G401 (cell line): ENCODE measurements at places on chromosomes 3 and 15.
A peak's percentile ranks its signal among the peaks of the same experiment; 100 is the strongest.

- DNase-seq, result no peak
Observed at GRCh38 chr3:72636969-72637597, 211.2 kb downstream of the SHQ1 start.

DNA sequence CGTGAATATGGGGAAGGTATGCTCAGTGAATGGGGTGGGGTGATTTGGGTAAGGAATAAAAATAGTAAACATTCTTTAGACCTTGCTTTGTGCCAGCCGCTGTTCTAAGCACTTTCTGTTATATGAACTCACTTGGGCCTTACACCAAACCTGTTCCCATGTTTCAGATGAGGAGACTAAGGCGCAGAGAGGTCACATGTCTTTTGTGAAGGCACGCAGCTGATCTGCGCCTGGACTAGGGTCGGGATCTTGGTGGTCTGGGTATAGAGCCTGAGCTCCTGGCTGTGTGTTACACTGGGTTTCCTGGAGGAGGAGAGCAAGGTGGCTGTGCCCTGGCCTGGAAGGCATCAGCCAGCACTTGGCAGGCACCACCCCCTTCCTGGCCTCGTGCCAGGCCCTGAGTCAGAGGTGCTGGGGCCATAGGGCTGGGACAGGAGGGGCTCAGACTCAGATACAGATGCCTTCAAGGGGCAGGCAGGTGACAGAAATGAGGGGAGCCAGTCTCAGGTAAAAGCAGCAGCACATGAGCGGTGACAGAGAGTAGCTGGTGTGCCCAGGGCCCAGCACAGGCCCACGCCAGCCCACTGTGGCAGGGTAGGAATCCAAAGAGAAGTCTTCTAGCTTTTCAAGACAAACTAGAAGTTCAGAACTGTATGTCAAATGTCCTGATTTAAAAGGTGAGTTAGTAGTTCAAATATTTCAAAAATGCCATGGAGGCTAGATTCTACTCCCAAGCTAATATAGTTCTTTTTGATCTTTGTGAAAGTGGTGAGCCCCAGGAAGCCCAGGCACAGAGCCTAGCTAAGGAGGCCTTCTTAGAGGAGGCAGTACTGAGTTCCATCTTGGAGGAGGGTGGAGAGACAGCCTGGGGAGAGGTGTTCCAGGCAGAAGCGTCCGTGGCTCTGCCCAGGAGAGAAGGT lies 83.1 kb downstream of the DNAJB8 start:
- peak; percentile 62 for DNase-seq

DNA sequence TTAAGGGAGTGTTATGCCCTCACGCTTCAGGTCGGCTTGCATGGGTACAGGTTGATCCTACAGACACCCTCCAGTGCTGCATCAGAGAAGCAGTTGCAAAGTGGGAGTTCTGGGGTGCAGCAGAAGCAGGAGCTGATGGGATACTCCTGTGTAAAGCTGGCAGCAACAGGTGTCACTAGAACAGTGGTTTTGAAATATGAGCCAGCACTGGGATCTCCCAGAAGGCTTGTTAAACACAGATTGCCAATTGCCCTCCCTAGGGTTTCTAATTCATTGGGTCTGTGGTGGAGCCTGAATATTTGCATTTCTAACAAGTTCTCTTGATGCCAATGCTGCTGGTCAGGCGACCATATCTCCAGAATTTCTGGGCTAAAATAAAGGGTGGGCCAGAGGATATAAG lies 350.4 kb downstream of the CLSTN2 start:
- DNase-seq, result no peak

DNA sequence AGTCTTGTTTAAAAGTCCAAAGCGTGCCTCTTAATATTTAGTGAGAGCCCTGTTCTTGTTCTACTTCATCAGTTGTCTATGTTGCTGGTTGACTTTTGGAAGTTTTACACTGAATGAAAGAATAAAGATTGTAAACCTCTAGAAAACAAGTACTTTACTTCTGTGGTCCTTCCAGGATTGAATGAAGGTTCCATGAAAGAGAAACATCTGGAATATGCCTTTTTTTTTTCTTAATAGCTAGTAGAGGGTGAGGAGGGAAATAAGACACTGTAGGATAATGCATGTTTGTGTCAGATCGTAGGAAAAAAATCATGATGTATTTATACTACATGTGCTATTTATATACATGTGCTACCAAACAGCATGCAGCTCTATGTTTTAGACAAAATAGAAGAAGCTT lies 203.0 kb downstream of the GHSR start:
- DNase-seq, result no peak

DNA sequence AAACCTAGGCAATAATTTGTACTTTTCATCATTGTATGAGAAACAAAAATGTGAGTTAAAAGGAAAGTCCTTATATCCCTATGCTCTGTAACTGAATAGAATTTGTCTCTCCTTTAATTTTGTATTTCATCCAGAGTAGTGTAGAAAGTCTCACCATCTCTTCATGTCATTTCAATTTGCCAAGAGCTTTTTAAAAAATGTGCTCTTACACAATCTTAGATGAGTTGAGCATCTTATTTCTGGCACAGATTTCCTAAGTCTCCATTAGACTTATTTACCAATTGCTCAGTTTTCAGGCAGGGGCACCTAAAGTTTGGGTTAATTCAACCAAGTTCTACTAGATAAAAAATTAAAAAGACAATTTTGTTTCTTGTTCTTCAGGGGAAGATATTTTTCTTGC lies 201.5 kb upstream of the RBMS3 start:
- no peak for DNase-seq

DNA sequence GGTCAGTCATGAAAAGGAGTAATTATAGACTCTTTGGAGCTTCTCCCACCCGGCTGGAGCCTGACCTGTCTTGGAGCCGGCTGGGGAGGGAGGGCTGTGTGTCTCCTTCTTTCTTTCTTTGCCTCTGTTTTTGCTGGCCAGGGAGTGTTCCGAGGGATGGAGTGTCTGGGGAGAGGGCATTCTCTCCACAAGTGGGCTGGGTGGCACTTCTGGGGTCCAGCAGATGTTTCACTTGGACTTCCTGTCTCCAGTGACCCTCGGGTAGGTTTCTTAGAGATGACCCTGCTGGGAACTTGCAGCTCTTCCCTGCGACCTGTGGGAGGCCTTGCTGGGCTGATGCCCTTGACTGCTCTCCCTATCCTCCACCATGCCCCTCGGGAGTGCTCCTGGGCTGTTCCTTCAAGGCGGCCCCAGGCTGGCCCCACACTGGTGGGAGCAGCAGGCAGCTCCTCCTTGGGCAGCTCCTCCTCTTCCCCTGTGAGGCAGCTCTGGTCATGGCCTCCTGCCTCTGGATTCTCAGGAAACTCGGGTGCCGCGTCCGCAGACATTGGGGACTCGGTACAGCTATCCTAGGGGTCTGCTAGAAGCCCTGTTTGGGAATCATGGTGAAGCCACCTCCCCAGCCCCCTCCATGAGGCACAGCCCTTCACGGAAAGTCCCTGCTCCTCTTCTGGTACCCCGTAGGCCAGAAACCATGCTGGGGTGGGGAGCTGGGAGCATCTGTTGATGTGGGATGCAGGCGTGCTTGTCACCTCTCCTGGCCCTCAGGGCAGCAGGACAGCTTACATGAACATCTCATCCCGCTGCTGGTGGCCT lies 44.9 kb downstream of the APBA2 start:
- no peak for DNase-seq

GRCh38 chr3:125624341-125624740 lies 29.0 kb upstream of the OSBPL11 start:
- no peak for DNase-seq

DNA sequence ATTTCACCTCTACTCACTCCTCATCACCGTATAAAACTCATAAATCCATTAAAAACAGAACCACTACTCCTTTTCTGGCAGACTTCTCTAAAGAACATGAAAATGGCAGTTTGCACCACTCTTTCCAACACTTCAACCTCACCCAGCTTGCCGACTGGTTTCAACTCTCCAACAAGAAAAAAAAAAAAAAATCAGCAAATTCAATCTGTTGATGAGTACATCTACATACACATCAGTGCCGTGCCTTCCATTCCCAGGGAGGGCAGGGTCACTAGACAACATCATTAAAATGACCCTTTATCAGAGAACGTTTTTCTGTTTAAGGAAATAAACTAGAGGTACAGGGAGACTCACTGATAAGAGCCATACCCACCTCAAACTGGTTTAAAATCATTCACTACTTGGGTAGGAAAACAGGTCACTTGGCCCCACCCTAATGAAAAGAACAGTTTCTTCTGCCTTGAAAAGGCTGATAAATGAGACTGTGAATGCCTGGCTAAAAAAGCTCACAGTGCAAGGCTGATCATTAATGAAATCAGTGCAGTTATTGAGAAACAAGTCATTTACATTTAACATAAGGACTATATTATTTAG lies 6.0 kb downstream of the ANXA2 start:
- no peak for DNase-seq

DNA sequence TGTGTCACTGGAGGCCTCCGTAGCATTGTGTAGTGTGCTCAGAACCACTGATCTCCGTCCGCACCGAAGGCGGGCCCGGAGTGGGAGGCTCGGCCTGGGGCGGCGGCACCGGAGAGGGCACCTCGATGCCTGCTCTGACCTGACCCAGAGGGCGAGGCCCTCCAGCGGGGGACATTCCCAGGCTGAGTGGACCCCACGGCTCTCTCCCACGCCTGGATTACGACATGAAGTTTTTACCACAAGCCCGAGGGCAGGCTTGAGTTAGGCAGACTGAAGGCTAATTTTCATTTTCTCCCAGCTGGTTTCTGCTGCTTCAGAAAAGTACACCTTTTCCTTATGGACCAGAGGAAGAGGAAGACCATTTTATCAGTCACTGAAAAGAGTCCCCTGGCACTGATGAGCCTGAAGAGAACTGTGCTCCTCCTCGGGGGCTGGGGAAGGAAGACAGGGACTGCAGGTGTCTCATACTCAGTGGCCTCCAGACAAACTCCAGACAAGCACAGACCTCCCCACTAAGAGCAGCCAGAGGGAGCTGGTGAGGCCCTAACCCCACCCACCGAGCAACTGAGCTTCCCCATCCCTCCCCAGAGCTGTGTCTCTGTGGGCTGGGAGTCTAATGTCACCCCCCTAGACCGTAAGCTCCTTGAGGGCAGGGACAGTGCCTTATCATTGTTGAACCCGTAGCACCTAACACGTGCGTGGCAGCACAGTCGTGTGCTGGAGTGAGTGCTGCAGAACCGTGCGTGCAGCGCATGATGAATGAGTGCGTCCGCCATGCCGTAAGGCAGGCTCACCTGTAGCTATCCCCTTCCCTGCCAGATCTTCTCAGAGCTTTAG lies 74.5 kb upstream of the BLM start:
- no peak for DNase-seq

DNA sequence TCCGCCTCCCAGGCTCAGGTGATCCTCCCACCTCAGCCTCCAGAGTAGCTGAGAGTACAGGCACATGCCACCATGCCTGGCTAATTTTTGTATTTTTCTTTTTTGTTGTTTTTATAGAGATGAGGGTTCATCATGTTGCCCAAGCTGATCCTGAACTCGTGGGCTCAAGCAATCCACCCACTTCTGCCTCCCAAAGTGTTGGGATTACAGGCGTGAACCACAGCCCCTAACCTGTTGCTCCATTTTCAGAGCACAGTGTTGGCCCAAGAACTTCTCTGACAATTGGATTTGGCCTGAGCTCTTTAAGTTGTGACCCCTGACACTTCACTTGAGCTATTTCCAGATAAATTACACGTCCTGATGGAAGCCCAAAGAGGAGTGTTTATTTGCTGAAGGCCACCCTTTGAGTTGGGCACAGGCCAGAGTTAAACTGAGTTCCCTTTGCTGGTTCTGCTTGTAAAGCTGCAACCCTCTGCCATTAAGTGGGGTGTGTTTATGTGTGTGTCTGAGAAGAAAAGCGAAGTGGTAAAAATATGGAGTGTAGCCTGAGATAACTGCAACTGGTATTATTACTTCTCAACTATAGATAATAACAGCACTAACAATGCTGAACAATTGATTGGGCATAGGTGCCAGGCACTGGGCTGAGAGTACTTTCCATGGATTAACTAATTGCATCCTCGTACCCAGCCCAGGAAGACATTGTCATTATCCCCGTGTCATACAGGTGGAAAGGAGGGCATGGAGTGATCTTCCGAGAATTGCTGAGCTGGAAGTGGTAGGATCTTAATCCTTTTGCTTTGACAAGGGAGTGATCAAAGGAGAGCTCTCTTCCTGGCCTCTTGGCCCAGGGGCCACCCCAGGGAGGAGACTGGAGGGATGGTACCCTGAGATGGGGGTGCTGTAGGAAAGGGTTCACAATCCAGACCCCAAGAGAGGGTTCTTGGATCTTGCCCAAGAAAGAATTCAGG lies 91.5 kb upstream of the PROK2 start:
- DNase-seq, result no peak

DNA sequence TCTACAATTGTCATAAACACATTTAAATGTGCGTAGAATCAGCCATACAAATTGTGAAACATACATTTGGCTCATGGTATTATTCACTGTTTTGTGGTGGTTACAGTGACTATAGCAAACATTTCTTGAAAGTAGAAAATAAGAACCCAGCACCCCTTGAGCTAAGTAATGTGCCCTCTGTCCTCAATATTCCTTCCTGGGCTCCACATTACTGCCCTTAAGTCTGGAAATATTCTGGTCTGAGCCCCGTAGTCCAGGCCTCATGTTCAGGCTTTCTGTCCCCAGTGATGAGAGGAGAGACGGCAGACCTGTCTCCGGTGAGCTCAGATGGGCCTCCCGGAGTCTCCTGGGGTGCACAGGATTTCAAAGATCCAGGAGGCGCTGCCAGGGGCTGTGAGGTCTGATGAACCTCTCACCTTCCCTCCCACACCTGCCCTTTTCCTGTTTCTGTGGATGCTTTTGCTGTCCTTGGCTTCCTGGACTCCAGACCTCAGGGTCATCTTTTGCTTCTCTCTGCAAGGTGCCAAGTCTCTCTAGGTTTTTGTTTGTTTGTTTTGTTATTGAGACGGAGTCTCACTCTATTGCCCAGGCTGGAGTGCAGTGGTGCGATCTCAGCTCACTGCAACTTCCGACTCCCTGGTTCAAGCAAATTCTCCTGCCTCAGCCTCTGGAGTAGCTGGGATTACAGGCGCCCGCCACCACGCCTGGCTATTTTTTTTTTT lies 8.8 kb upstream of the MUC20 start:
- DNase-seq, result no peak

- no peak for DNase-seq
Observed at GRCh38 chr3:5079761-5080160, 42.3 kb upstream of the ARL8B start.

DNA sequence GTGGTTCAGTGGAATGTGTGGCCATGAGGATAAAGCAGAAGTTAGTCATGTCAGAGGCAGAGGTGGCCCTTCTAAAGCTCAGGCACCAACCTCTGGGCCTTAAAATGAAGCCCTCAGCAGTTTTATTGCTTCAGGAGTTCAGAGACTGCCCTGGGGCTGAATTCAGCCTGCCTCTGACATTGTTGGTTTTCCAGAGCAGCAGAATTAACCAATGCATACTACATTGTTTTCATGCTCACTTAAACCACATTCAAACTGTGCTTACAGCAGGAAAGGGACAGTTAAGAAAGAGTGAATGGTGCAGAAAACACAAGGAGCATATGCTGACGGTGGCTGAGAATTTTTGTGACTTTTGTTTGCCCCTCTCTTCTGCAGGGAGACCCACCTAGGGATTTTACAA lies 320.2 kb downstream of the CHST2 start:
- DNase-seq, result no peak

- no peak for DNase-seq
Observed at GRCh38 chr3:106438887-106439286, 570.1 kb upstream of the CBLB start.

GRCh38 chr3:30567139-30567753 lies 39.2 kb upstream of the TGFBR2 start:
- no peak for DNase-seq
